ENCODE measurements at places on chromosomes 11 and 22.

DNA sequence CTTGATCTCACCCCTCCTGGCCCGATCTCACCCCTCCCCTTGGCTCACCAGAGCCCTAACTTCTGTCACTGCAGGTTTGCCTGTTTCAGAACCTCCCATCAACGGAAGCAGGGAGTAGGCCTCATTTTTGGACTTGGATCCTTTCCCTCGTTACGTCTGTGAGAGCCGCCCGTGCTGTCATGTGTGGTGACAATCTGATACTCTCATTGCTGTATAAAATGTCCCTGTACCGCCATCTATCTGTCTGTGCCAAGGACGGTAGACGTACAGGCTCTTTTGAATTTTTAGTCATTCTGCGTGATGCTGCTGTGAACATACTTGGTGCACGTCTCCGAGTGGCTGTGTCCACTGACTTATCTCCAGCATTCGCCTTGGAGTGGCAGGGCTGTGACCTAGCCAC is 1163.1 kb downstream of the BRD1 start:
- no peak for DNase-seq

DNA sequence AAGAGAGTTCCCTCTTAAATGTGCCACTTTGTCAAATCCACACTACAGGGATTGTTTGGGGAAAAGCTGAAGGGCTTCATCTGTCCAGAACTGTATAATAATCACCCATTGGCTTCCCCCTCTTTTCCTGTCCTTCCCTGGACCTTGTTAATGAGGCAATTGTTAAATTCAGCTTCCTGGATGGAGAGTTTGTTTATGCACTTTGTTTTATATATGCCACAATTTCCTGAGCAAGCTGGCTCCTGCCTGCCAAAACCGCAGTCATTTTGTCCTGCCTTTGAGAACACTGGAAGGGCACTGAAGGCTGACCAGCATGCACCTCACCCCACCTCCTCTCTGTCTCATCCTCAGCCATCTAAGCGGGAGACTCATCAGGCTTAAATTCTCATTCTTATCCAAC is 86.2 kb downstream of the MSANTD4 start:
- DNase-seq: peak; percentile 53

DNA sequence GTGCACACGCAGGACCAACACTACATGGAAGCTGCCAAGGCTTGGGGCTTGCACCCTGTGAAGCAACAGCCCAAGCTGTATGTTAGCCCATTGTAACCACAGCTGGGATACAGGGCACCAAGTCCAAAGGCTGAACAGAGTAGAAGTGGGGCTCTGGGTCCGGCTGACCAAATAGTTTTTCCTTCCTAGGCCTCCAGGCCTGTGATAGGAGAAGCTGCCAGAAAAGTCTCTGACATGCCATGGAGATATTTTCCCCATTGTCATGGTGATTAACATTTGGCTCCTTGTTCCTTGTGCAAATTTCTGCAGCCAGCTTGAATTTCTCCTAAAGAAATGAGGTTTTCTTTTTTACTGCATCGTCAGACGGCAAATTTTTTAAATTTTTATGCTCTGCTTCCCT is 941.2 kb downstream of the FAM181B start:
- no peak for DNase-seq

DNA sequence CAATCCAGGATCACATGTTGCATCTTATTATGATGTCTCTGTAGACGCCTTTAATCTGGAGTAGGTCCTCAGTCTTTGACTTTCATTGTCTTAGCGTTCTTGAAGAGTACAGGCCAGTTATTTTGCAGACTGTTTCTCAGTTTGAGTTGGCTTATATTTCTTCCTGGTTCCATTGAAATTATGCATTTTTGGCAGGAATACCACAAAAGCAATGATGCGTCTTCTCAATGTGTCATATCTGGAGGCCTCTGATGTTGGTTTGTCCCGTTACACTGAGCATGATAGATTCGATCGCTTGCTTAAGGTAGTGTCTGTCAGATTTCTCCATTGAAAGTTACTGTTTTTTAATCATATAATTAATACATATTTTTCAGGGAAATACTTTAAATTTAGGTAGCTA is 30.6 kb downstream of the TECTA start:
- DNase-seq: no peak

- no peak for DNase-seq
Observed at GRCh38 chr11:67633758-67634365, 4.1 kb upstream of the NUDT8 start.

Measured in urothelium cell line (cell line).